ENCODE measurements at places on chromosomes 11 and 22.
A peak's percentile ranks its signal among the peaks of the same experiment; 100 is the strongest.

DNA sequence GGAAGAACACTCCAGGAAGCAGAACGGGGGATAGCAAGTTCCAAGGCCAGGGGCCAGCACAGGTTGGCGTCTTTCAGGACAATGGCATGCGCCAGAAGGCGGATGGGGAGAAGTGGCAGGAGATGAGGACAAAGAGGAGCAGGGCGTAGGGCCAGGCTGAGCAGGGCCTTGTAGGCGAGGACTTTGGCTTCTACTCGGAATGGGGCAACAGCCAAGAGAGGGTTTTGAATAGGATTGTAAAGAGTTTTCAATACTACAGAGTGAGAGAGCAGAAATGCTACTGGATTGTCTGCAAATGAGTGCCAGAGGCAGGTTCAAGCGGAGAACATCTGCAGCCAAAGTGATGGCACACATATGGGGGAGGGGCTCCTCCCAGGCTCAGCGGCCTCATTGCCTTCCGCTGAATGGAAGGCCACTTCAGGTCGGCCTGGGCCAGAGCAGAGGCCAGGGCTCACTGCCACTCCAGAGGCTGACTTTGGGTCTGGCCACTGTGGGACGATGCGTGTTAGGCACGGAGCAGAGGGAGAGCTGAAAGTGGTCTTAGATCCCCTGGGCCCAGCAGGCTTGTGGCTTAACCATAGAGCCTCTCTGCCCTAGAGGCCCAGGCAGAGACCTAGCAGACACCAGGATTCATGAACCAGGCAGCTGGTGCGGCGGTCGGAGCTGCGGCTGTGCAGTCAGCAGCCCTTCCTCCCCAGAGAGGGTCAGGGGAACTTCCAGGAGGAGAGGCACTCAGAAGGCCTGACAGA, 118.2 kb downstream of the DSCAML1 start:
- DNase-seq: no peak

DNA sequence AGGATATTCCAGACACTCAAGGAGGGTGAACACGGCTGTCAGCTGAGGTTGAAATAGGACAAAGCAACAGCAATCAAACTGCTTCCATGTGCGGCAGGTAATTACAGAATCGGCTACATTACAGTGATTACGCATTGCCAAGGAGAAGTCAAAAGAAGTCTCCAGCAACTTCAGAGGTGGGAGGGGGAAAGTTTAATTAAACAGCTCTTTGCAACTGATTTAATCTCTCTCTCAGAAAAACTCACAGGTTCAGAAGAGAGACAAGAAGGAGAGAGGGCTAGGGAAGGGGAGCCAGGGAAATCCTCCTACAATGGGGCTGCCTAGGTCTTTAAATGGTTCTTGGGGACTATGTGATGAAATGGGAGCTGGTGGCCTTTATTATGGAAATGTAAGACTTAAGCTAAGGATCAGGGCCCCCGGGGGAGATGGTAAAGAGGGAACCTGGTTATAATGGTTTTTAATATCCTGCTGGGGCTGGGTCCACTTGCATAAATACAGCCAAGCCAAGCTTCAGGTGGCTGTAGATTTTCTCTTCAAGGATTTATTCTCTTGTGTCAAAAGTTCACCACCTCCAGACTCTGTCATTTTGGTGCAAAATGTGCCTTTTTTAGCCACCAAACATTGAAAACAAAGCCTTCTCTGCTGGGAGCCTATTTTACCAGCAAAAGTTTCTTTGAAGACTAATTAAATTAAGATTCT, 354.7 kb upstream of the NARS2 start:
- no peak for DNase-seq

GRCh38 chr11:17014833-17015626, 816 bp upstream of the PLEKHA7 start:
- DNase-seq: peak; percentile 74

- DNase-seq: no peak
Observed at GRCh38 chr11:10274726-10275125, 19.3 kb downstream of the SBF2 start.

DNA sequence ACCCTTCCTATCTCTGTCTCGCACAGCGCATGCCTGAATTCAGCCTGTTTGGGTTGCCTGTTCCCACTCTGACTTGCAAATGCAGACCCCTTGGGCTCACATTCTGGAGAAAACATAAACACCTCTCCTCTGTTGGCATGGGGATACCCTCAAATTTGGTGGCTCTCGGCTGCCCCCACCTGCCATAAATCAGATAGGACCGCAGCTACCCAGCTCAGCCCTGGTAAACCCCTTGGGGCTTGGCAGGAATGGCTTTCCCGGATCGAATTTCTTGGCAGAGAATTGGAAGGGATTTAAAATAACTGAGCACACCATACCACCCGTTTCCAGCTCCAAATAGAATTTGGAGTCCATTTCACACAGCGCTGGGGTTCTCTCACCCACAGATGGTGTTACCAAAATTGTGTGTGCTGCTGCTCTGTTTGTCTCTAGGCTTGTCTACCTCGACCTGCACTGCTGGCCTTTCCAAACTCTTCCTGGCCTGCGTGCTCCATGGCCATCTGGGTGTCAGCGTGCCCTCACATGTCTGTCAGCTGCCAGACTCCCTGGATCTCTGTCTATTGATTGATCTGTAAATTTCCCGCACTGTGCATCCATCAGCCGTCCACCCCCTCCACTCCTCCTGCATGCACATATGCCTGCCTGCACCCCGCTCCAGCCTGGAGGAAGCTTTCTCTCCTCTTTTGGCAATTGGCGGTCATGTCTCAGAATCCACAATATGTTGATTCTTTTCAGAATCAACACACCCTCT, 134.0 kb downstream of the NTM start:
- DNase-seq: no peak

DNA sequence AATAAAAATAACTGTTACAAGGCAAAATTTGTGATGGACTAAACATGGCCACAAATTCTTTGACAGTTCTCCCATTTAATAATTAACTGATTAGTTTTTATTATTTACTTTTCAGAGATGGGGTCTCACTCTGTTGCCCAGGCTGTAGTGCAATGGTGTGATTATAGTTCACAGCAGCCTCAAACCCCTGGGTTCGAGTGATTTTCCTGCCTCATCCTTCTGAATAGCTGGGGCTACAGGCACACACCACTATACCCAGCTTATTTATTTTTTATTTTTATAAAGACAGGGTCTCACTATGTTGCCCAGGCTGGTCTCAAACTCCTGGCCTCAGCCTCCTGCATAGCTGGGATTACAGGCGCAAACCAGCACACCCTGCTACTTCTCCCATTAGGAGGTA, 4.5 kb upstream of the PATL1 start:
- no peak for DNase-seq

GRCh38 chr11:30522536-30523243, 63.5 kb downstream of the MPPED2 start:
- DNase-seq: no peak

DNA sequence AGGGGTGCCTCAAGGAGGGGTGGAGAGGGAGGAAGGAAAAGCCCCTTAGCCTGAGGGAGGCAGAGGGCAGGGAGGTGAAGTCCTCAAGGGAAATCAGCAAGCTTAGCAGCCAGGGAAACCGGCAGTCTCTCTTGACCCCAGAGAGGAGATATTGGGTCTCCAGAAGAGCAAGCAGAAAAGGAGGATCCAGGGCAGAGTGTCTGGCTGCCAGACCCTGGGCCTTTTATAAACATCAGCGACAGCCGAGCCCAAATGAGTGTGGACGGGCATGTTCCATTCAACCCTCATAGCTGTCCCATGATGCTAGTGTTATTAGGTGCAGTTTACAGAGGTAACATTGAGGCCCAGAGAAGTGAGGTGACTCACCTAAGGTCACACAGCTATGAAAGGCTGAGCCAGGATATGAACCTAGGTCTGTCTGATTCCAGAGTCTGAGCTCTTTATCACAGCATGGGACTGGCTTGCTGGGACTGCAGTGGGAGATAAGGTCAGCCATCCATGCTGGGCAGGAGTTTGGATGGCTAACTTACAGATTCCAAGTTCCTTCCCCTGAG, 9.3 kb downstream of the PRDM11 start:
- no peak for DNase-seq

- DNase-seq: no peak
Observed at GRCh38 chr11:69923641-69924307, 104.6 kb upstream of the FGF3 start.

GRCh38 chr11:110720431-110721275, 8.4 kb upstream of the ARHGAP20 start:
- no peak for DNase-seq

- no peak for DNase-seq
Observed at GRCh38 chr11:117705866-117706265, 91.2 kb downstream of the DSCAML1 start.

- DNase-seq: no peak
Observed at GRCh38 chr11:95365348-95365747, 134.3 kb upstream of the SESN3 start.

- DNase-seq: no peak
Observed at GRCh38 chr11:70078095-70078780, at the start of gene ANO1. Gene ANO1 (plus strand): TSS chr11:70078317. CDS start chr11:70078607, 290 bp downstream.

DNA sequence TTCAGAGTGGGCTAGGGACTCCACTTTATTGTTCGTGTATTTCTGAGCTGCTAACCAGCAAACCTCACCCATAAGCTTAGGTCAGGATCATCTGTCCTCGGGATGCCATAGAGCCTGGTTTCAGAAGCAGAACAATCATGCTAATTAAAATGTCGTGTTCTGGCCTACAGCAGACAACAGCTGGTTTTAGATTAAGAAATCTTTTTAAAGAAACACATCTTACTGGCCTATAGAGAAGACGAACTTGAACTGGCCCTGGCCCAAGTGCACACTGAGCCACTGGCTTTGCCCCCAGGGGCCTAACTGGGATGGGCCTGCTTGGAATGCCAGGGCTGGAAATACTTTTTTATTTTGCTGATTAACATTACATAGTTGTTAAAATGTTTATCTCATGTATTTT, 63.2 kb downstream of the ALX4 start:
- DNase-seq: no peak

DNA sequence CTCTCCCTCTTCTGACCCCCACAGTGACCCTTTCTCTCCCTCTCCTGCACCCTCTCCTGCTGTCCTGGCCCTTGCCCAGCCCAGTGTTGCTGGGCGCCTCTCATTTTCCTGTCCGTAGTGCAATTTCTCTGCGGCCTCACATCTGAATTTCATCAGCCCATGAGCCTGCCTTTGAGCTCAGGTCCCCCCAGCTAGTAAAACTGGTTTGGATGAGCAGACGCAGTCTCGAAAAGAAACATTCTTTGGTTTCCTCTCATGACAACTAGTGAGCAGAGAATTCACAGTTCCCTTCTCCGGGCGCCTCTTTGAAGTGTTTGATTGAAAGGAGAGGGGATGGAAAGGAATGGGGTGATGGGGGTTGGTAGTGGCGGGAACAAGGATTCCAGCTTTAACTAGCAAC, 126.0 kb upstream of the CADM1 start:
- no peak for DNase-seq

DNA sequence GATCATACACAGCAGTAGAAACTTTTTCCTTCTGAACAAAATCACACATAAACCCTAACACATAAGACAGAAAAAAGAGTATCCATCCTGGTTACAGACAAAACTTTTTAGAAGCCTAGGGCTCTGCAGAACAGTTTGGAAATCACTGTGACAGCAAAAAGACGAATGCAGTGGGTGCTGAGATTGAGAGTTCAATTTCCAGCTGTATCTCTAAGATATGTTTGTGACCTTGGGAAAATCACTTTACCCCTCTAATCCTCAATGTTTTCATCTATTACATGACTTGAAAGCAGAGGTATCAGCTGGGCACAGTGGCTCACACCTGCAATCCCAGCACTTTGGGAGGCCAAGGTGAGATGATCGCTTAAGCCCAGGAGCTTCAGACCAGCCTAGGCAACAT, 128.5 kb downstream of the SIK3 start:
- no peak for DNase-seq

DNA sequence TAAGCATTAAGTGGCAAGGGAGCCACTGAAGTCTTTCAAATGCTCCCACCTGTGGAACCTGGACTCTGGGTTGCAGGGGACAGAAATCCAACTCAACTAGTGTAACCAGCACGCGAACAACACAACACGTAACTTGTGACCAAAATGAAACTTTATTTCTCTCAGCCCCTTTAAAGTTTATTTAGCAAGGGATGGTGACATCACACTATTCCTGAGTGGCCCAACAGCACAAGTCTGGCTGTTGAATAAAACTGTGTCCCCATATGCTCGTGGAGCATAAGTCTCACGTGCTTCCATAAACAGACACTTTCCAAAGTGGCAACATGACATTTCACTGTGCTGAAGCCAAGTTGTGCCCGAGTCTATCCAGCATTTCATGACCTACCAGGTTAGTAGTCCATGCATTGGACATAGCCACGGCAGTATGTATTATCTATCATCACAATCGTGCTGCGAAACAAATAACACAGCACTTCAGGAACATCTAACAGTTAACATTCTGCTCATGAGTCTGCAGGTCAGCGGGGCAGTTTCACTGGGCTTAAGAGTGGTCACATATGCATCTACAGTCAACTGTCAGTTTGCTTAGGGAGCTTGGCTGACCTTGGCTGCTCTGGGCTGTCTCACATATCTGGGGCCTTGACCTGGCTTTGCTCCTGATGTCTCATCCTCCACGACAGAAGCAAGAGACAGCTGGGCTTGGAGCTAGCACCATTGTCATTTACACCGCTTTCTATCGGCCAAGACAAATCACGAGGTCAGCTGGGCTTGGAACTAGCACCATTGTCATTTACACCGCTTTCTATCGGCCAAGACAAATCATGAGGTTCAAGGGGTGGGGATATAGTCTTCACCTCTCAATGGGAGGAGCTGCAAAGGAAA, 35.0 kb upstream of the LMO2 start:
- no peak for DNase-seq

GRCh38 chr22:22903355-22903777, 15.8 kb downstream of the IGLL5 start:
- DNase-seq: no peak

DNA sequence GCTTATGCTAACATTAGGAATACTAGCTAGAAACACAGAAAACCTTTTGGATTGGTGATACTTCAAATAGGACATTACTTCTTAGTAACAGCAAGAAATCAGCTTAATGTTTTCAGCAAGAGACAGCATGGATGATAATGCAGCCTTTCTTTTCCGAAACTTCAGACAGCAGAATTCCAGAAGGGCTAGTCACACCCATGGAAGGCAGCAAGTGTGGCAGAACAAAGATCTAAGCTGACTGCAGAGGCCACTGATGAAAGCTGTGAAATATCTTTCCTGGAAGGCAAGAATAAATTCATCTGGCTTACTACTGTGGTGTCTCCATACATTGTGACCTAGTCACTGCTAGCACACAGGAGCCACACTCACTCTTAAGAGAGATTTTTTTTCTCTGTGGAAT, 100.3 kb downstream of the CCDC83 start:
- DNase-seq: no peak

DNA sequence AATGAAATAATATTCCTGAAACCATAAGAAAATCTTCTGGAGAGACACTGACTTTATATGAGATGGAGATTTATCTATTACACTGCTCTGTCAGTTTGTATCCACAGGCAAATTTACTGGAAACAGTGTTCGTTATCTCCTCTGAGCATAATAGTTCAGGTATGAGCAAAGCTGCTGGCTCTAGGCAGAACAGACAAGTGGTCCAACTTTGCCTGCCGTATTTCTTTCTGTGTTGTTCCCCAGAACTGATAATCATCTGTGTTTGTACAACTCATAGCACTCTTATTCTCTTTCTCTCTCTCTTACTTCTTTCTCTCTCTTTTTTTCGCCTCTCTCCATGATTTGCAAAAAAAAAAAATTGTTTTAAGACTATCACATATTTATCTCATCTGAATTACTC, 623.8 kb upstream of the CHORDC1 start:
- DNase-seq: no peak

- DNase-seq: no peak
Observed at GRCh38 chr11:97745515-97746050, 1275.2 kb upstream of the CNTN5 start.

GRCh38 chr22:20571078-20571503, 63.7 kb downstream of the MED15 start:
- no peak for DNase-seq

- DNase-seq: no peak
Observed at GRCh38 chr11:17479284-17480214, 2.9 kb upstream of the ABCC8 start.
